ENCODE measurements at places on chromosomes 2 and 18. TPM values are rescaled to one million over a fixed set of nuclear protein-coding genes. Genes with fewer than 3 reads are reported as not detected.

The RAB27B gene
- 30.2 TPM for total RNA-seq

The CRACDL gene
- total RNA-seq: not detected

The SCN2A gene
- total RNA-seq: 0.43 TPM

The MEX3C gene
- 28.4 TPM for total RNA-seq

The CYP1B1 gene
- 23.0 TPM for total RNA-seq

The GAD1 gene
- total RNA-seq: 0.28 TPM

The DUSP19 gene
- total RNA-seq: 3.8 TPM

The ADAM23 gene
- 8.2 TPM for total RNA-seq

The RPRD1A gene
- 41.7 TPM for total RNA-seq

The MOCOS gene
- 11.0 TPM for total RNA-seq

The SRD5A2 gene
- total RNA-seq: not detected

The CREG2 gene
- total RNA-seq: 0.14 TPM

The PLA2R1 gene
- 10.0 TPM for total RNA-seq

The CHRNA1 gene
- total RNA-seq: 0.14 TPM

The SPDYA gene
- total RNA-seq: 0.71 TPM

The DCTN1 gene
- 186 TPM for total RNA-seq

The REG3A gene
- not detected for total RNA-seq

The KDSR gene
- total RNA-seq: 19.5 TPM

The RAMP1 gene
- 10.5 TPM for total RNA-seq

The TMEM17 gene
- total RNA-seq: 1.8 TPM

The FSHR gene
- not detected for total RNA-seq

The CCDC93 gene
- total RNA-seq: 23.8 TPM

The UGT1A8 gene
- total RNA-seq: 0.71 TPM

The CCDC150 gene
- 1.9 TPM for total RNA-seq

The KCNIP3 gene
- total RNA-seq: 0.57 TPM

The SPP2 gene
- total RNA-seq: not detected

The KRTCAP3 gene
- total RNA-seq: 0.18 TPM
